Right hindlimb (tissue), 1 donor: ENCODE measurements at places on chromosomes 2 and 18.

- no peak for DNase-seq
Observed at GRCh38 chr2:12967804-12968203, 251.1 kb downstream of the TRIB2 start.

DNA sequence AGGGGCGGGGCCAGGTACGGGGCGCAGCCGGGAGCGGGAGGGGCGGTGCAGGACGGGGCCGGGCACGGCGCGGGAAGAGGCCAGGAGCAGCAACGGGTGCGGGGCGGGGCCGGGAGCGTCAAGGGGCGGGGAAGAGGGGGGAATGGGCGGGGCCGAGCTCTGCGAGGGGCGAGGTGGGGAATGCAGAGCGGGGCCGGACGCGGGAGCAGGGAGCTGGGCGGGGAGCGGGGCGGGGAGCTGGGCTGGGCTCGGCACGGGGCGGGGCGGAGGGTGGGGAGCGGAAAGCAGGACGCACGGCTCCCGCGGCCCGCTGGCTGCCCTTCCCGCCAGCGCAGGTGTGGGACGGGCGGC is at the start of gene IMPA2:
Gene IMPA2 (plus strand): TSS at position 316 of the 351 bp plus-strand sequence. CDS start 163 bp downstream, outside the sequence.
- peak; percentile 98 for DNase-seq

DNA sequence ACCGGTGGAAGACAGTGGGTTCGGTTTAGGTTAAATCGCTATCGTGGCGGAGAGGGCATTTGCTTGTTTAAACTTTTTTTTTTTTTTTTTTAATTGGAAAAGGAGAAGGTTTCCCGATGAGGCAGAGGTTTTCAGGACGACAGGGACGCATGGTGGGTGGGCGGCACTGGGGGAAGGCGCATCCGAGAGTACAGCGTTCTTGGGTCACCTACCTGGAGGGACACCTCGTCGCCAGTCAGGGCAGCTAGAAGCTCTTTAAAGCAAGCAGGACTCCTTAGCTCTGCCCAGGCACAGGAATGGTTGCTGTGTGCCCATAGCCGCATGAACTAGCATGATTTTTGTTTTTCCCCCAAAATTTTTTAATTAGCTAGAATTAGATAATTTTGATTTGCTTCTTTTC is 437 bp downstream of the LDLRAD4 start:
- DNase-seq: no peak

DNA sequence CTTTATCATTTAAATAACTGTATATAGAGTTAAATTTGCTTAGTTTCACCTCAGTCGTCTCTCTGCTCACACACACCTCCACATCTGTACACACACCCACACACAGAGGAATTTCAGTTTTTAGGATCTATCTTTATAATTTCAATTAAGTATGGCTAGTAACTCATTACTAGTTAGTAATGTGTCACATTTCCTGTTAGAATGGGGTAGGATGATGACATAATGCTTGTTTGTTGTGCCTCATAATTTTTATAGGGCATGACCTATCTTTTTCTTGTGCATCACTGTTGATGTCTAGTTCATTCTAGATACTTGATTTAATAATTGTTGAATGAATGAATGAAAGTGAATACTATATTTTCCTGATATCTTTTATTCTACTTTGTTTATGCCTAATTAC is 108.6 kb downstream of the AGPS start:
- DNase-seq: no peak

DNA sequence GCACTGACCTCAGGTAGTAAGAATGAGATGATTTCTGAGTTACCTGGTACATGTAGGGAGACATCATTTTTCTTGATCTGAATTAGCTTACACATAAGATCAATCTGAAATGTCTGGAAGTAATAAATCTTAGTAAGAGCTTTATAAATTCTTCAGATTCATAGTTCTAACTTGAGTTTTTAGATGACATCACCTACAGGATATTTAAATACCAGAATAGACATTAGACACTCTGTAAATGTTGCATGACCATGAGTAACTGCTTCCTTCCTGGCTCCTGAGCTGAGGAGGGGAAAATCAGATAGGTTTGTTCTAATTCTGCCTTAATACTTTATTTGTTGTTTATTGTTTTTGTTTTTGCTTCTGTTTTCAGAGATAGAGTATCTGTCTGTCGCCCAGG is 181.8 kb downstream of the PHLPP1 start:
- no peak for DNase-seq
